ENCODE measurements at places on chromosomes 5 and 9. TPM values are rescaled to one million over a fixed set of nuclear protein-coding genes. Genes with fewer than 3 reads are reported as not detected.

Gene MELK
- total RNA-seq, result 40.1 TPM

DNA sequence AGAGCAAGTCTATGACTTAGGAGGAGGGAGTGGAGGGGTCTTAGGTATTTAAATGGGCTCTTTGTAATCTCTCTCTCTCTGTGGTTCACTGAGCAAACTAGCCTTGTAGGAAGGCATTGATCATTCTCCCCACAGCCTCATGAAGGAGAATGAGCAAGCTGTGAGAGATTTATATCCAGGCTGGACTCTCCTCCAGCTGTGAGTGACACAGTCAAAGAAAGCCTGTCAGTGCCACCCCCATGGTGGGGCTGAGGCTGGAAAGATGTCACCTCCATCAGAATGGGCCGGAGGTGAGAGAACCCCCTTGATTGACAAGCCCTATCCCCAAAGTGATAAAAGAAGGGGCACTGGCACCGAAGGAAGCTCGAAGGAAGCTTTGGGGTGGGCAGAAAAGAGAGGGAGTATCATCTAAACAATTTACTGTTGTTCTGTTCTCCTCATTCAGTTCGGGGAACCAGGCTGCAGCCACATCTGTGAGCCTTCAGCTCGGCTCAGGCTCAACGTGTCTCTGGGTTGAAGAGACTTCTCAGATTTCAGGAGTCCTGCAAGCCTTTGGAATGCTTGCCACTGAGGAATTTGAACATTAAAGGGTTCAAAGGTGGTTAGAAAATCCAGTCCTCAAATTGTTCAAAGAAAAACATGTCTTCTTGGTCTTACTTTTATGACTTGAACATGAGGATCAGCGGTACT, 538.2 kb upstream of the ZNF462 start:
- DNase-seq, result no peak

DNA sequence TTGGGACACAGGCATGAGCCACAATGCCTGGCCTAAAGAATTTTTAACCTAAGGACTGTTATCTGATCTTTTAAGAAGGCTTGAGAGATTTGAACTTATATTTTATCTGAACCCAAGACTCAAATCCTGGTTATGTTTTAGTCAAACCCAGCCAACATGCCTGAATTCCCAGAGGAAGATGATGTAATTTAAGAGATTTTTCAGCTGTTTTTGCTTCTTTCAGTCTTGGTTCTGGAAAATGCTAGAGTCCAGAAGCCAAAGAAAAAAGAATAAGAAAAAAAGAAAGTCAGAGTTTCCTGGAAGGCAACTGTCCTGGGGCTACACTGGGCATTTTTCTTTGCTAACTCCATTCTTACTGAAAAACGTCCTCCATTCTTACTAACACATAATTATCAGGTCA, 85.8 kb downstream of the SNX18 start:
- no peak for DNase-seq

Gene TRAF1
- total RNA-seq, result 1.4 TPM

DNA sequence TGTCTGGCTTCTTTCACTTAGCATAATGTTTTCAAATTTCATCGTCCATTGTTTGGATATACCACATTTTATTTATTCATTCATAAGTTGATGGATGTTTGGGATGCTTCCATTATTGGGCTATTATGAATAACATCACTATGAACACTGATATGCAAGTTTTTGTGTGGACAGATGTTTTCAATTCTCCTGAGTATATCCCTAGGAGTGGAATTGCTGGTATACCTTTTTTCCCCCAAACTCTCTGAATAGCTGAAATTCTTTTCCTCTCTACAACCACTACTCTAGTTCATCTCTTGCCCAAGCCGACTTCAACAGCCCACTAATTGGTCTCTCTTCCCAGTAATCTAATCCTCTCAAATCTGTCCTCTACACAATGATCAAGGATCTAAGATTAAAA, 4.7 kb upstream of the ZFR start:
- DNase-seq, result no peak

- DNase-seq, result no peak
Measured at GRCh38 chr5:25539536-25539935, 894.8 kb upstream of the CDH10 start.
